ENCODE measurements at places on chromosomes 5 and 9. TPM values are rescaled to one million over a fixed set of nuclear protein-coding genes. Genes with fewer than 3 reads are reported as not detected.

DNA sequence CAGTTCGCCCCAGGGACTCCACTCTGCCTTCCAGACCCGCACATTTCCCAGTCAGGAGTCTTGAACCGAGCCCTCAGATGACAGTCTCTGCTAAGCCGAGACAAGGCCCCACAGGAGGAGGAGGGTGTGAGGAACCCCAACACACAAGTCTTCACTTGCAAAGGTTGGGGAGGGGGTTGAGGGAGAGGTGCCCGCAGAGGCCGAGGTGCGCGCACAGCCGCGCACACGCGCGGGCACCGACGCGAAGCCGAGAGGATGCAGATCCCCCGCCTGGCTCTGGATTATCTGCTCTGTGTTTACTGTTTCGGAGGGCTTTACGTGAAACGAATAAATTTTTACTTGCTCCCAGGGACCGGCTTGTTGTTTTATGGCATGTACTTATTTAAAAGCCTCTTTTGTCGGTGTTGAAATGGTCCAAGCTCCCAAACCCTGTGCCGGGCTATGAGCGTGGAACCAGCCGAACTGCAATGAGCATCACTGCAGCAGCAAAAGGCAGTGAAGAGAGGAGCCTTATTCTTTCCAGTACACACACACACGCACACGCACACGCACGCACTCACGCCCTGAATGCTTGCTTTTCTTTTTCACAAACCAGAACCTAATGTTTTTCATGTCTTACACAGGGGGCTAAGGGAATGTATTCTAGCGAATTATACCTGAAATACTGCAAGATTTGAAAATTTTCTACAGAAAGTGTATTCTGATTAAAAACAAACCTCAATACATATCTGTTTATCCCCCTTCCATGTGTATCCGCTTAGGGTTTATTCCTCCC lies 297.7 kb downstream of the PARP8 start:
- no peak for DNase-seq

- no peak for DNase-seq
Measured at GRCh38 chr5:56447232-56447631, 214.1 kb upstream of the ANKRD55 start.

DNA sequence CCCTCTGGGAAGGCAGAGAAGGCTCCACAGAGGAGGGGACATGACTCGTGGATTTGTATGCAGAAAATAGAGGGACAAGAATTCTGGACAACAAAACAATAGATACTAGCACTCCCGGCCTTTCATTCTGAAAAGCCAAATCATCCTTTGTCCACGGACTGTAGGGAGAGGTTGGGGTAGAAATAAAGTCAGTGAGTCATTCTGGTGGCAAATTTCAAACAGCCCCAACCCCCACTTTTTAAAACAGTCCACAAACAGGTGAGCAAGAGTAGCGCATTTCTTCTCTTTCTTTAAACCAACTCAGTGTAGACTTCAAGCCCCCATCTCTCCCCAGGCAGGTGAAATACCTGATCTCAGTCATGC lies 56.1 kb downstream of the PTPDC1 start:
- DNase-seq, result no peak

DNA sequence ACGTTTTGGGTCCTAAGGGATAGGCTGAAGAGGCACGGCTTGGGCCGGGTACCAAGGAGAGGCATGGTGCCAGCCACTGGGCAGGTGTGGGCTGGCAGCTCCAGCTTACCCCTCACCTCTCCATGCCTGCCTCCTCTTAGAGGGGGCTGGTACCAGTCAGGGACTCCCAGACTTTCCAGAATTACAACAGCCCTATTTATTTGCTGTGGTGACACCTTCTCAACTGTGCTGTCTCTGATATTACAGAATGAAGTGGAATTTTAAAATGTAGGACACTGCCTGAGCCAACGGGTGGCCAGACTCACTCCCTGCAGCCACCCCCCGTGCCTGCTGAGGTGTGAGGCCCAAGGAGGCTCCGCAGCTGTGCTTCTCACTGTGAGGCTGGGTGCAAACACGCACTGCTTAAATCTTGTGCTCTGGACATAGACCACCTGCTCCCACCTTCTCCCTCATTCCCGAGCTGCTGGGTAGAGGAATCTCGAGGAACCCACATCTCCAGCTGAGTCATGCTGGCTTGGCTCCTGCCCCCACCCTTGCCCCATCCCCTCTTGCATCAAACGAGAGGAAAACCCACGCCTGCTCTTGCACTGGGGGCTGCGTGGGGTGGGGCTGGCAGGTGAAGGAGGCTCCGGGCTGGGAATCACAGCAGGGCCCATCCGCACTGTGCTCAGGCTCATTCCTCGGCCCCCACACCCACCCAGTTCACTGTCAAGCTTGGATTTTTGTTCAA lies 47.9 kb downstream of the PRRT1B start:
- no peak for DNase-seq

DNA sequence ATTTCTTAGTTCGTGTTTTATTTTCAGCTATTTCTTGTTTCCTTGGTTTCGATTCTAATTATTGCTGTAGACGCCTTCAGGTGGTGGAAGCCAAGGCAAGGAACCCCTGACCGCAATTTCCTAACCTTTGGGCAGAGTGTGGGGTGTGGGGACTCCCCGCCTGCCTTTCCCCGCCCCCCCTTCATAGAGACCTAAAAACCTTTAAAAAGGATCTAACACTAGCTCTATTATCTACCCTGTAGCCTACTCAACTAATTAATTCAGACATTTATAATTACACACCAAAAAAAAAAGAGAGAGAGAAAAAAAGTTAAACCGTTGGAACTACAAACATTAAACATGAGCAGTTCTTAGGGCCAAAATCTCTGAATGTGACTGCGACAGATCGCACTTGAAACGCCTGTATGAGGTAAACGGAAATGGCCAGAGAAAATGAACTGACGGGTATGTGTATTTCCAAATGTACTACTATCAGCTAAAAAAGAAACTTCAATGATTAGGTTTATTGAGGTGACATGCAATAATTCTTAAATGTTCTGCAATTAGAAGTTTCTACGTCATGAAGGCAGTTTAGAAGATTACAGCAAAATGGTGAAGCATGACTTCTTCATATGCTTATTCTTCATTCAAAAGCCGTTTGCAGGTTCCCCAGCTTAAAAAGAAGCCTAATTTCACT lies 19.0 kb upstream of the FER start:
- no peak for DNase-seq

GRCh38 chr9:98634685-98635336 lies 73.9 kb downstream of the GABBR2 start:
- DNase-seq, result no peak

- DNase-seq, result no peak
Measured at GRCh38 chr9:118962426-118962825, 406.8 kb downstream of the BRINP1 start.

The C7 gene
- 412 TPM for total RNA-seq

- DNase-seq, result no peak
Measured at GRCh38 chr9:6788162-6789016, 30.6 kb downstream of the KDM4C start.

DNA sequence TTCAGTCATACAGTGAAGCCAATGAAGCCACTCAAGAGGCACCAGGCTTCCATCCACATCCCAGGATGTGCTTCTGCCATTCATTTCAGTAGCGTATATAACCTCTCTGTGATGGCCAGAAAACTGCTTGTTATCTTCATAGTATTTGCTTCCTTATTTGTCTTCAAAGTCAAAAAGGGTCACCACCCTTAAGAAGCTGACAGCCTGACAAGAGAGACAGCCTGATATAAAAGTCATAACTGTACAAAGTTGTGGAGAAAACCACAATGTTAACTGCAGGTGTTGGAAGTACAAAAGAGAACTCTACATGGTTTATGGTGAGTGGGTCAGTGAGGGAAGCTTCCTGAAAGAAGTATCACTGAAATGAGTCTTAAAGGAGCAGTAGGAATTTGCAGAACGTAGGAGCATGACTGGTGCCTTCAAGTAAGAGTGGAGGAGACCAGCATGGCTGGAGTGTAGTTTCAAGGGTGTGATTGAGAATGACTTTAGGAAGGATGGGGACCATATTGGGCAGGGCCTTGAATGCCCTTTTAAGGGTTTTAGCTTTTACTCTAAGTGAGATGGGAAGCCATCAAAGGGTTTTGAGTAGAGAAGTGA lies 33.7 kb downstream of the NIM1K start:
- no peak for DNase-seq

GRCh38 chr5:143481697-143482531 lies 78.4 kb upstream of the NR3C1 start:
- no peak for DNase-seq

The DBH gene
- not detected for total RNA-seq

DNA sequence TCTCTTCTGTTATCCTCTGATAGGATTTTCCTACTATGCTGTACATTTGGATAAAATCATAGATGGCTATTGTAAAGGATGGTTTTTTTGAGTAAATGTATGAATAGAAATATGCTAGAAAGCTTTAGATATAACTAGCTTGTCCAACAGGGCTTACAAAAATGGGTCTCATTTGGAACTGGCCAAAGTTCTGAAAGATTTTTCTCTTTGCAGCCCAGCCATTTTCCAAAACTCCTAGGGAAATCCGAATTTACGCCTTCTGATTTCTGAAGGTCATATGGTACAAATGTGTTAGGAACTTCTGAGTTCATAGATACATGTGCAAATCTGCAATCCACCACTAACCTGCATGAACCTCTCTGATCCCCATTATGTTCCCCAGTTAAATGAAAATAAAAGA lies 603.9 kb upstream of the C9orf72 start:
- no peak for DNase-seq

- DNase-seq, result no peak
Measured at GRCh38 chr9:114335745-114336144, 6.1 kb downstream of the ORM2 start.

DNA sequence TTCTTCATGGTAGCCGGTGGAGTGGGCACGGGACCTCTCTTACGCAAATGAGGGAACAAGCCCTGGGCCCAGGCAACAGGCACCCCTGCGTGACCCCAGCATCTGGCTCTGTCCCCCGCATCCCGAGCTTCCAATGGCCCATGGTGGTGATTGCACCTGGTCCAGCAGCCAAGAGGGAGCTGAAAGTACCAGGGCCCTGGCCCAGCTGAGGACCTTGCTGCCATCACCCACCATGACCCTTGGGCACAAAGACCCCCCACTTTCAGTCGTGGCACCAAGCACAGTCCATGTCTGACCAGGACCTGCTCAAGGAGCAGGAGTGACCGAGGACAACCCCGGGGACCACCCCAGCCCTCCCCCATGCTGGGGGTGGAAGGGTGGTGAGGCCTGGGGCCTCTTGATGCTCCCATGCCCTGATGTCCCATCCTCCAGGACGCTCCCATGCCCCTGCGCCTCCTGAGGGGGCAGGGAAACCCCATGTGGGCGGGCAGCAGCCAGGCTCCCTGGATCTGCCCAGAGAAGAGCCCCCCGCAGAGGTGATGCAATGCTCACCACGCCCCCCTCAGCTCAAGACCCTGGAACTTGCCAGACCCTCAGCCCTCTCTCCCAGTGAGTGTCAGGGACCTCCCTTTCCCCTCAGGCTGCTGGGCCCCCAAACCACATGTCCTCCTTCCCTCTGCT lies 123.9 kb downstream of the ADAMTS2 start:
- DNase-seq, result no peak

The ERAP2 gene
- total RNA-seq, result 24.2 TPM

GRCh38 chr9:127216888-127217217 lies 47.7 kb upstream of the GARNL3 start:
- DNase-seq, result no peak

The OGN gene
- 318 TPM for total RNA-seq

The TRAF1 gene
- 19.8 TPM for total RNA-seq

The SPINK13 gene
- total RNA-seq, result not detected
